ENCODE measurements at places on chromosomes 13 and 19. TPM values are rescaled to one million over a fixed set of nuclear protein-coding genes. Genes with fewer than 3 reads are reported as not detected.

GRCh38 chr19:56875717-56876116 lies 35.2 kb upstream of the PEG3 start:
- no peak for DNase-seq

DNA sequence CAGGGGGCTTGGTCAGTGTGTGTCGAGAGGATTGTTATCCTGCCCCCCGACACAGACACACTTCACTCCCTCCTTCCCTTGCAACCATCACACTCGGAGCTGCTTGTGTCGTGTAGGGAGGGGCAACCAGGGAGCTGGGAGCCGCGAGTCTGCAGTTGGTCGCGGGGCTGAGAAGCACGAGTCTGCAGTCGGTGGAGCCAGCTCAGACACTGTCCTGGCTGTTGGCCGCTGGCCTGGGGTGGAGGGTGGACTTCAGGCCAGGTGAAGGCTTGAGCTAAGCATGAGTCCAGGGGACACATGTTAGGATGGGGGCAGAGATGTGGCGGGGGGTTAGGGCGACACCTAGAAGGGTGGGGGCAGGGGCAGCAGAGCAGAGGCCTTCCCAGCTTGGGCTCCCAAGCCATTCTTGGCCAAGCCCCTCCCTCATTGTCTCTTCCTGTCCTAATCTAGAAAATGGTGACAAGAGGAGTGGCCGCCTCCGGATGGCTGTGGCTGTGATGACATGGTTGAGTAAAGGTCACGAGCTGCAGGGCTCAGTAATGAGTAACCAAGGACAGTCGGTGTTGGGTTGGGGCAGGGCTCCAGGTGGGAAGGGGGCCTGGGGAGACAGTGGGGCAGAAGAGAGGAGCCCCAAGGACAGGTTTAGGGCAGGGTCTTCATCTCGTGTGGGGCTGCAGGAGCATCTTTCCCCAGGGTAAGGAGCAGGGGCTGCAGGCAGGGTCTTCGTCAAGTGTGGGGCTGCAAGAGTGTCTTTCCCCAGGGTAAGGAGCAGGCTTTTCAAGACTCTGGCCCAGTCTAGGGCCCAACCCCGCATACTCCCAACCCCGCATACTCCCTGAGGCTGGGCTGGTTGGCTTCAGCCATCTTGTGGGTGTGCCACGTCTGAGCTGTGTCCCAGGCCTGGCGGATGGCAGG lies 8.6 kb downstream of the PPP5C start:
- DNase-seq, result no peak

- no peak for DNase-seq
Observed at GRCh38 chr19:28363254-28363653, 849.7 kb downstream of the UQCRFS1 start.

CLEC17A gene
- total RNA-seq, result 24.1 TPM

OR7D2 gene
- not detected for total RNA-seq

All from spleen (tissue), 13 donors.